Stimulated activated CD4-positive, alpha-beta T cell treated with anti-CD3 and anti-CD28 coated beads, Interleukin-4, amount 100 ng/mL, for 1 hour (primary cell): ENCODE measurements at places on chromosomes 1 and 21.
A peak's percentile ranks its signal among the peaks of the same experiment; 100 is the strongest.

DNA sequence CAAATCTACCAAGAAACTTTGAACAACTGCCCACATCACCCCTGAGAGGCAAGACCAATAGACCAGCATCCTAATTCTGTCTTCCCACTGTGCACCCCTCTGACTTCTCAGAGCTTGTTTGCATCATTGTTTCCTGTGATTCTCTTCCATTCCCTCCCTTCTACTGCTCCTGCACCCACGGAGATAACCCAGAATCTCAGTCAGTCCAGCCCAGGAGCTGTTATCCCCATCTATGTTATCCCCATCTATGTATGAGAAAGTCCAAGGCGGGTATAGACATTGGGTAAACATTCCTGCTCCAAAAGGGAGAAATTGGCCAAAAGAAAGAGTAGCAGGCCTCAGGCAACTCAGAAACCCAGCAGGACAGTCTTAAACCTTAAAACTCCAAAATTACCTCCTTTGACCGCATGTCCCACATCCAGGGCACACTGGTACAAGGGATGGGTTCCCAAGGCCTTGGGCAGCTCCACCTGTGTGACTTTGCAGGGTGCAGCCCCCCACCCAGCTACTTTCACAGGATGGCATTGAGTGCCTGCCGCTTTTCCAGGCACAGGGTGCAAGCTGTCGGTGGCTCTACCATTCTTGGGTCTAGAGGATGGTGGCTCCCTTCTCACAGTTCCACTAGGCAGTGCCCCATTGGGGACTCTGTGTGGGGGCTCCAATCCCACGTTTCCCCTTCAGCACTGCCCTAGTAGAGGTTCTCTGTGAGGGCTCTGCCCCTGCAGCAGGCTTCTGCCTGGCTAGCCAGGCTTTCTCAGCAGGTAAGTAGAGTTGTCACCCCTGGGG, 414.8 kb downstream of the NPHP4 start:
- no peak for DNase-seq

- no peak for DNase-seq
Measured at GRCh38 chr21:42346441-42346840, 4.4 kb downstream of the TFF2 start.

DNA sequence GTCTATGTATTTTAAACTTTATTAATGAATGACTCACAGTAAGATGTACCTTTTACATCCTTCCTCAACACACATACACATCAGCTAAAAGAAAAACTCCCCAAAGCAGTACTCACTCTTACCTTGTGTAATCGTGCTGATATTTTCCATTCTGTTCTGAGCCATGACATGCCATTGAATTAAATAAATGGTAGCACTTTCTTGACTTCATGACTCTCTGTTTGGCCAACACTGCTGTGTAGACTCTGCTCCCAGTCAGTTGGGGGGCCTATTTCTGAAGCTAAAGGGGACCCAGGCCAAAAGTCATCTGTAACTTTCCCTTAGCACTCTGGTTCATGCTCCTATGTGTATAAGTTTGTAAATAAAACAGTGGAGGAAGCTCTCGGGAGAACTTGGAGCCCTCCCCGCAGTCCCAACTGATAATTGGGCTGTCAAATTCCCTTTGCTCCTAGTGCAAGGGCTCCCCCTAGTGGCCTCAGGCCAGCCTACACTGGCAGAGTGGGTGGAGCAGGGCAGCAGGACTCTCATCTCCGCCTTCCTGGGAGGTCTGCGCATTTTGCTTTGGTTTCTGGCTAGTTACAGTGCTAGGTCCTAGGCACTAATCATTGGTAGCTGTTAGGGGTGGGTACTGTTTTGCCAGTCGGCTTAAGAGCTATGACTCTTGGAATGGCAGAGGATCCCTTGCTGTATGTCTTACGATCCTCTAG, 1.7 kb upstream of the FYB2 start:
- DNase-seq = peak; percentile 68

DNA sequence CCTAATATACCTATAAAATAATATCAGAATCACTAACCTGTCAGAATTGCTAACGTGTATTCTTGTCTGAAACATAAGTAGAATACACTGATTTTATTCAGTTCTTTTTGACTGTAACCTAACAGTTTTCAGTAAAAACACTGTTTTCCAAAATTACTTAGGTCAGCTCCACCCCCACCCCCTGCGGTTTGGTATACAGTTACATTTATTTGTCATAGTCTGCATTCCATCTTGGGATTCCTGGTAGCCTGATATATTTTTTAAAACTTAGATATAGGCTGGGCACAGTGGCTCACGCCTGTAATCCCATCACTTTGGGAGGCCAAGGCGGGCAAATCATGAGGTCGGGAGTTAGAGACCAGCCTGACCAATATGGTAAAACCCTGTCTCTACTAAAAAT, 19.8 kb upstream of the ABCD3 start:
- DNase-seq = no peak

- no peak for DNase-seq
Measured at GRCh38 chr1:108569097-108569728, 9.3 kb downstream of the EEIG2 start.
